Chondrocyte (in vitro differentiated cells): ENCODE measurements at places on chromosomes 7 and 10. TPM values are rescaled to one million over a fixed set of nuclear protein-coding genes. Genes with fewer than 3 reads are reported as not detected.
A peak's percentile ranks its signal among the peaks of the same experiment; 100 is the strongest.

DNA sequence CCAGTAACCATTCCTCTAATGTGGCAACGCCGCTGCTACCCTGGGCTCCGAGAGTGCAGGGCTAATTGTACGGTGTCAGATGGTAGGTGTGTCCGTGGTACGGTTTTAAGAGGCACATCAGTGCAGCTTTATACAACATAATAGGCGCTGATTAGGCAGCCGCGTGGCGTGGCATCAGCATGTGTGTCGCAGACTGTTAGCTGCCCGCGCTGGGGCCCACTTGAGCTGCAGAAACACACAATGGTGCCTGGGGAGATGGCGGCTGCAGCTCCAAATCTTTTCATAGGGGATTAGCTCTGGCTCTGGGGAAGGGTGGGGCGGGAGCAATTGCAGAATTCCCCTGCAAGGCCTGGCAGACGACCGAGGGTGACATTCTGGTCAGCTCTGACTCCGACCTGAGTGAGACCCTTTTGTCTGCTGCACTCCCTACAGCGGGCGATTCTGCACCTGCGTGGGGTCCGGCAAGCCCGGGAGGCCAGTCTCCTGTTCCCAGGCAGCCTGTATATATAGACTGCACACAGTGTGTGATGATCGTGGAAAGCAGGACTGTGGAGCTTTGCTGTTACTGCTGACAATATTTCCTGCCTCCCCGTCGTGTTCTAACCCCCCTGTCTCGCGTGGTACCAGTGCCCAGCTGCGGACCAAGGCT lies 722.7 kb upstream of the CELF2 start:
- no peak for DNase-seq
- H3K27ac ChIP-seq, result no peak overlapping the region
- H3K27me3 ChIP-seq, result no peaks in the 10 kb centered on the region
- H3K36me3 ChIP-seq, result no peaks in the 10 kb centered on the region
- H3K4me1 ChIP-seq, result peaks cover 13% of the 10 kb centered on the region

DNA sequence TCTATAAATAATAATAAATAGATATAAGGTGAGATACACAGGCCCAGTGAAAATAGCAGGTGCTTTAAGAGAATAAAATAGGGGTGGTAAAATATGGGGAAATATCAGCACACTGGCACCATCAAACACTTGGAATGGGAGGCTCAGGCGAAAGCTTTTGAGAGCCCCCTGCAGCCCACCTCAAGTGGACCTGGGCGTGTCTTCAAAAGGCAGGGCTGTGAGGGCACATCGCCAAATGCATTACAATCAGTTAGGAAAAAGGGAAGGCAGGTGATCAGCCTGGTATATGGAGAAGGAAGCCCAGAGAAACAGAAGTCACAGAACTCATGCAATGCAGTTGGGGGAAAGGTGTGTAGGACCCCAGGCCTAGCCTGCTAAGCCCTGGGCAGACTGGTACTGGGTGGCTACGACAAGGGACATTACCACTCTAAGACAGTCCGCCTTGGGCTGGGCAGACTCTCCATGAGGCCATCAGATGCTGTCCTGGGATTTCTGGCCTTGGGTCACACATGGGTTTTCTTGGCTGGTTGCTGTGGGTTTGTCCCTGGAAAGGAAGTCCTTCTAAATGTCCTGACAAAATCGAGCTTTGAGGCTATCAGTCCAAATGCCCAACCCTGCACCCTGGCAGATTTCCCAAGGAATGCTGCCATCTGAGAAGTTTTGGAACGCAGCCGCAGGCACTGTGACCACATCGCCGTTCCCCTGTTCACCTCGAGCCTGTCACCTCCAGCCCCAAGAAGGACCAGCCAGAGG lies 330.6 kb downstream of the GRID1 start:
- H3K36me3 ChIP-seq, result no peaks in the 10 kb centered on the region
- H3K4me1 ChIP-seq, result no peaks in the 10 kb centered on the region
- no peak overlapping the region for H3K27ac ChIP-seq
- H3K4me3 ChIP-seq, result no peak overlapping the region
- no peaks in the 10 kb centered on the region for H3K27me3 ChIP-seq

GRCh38 chr7:126656165-126656564 lies 596.6 kb downstream of the GRM8 start:
- peaks cover 4% of the 10 kb centered on the region for H3K27me3 ChIP-seq
- no peak overlapping the region for H3K4me3 ChIP-seq
- H3K36me3 ChIP-seq, result no peaks in the 10 kb centered on the region
- DNase-seq, result no peak

DNA sequence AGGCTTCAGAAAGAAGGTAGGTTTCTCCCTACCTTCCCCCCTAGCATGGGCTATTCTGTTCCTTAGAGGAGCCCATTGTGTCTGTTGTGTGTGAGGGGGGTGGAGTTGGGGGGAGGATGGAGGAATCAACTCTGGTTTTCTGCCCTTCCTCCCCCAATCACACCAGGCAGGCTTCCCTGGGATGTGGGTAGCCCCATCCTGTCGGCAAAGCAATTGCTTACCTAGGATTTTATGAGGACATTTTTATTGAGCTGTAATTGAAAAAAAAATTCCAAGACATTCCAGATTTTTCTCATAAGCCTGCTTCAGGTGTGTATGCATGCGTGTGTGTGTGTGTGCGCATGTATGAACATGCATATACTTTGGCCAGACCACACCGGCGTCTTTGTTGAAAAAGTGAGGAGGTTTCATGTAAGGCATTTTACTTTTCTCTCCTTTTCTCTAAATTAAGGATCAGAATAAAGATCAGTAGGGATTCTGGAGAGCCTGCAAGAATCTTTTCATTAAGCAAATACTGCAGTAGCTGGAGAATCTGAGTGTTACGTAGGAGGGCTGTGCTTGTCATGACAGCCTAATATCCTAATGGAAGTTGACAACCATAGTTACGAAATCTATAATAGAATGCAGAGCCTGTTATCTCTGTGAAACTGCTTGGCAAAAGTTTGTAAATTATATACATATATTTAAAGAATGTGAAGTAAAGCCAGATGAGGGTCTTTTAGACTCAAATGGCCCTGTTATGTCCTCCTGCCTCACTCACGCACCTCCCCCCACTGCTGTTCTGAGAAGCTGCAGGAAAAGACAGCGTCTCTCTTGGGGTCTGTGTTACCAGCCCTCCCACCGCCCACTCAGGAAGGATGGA lies 27.3 kb upstream of the SAMD8 start:
- no peak for DNase-seq
- H3K4me1 ChIP-seq, result no peaks in the 10 kb centered on the region
- H3K27ac ChIP-seq, result no peak overlapping the region
- H3K36me3 ChIP-seq, result no peaks in the 10 kb centered on the region
- no peak overlapping the region for H3K4me3 ChIP-seq

- no peak overlapping the region for H3K4me3 ChIP-seq
- H3K27ac ChIP-seq, result no peak overlapping the region
- peaks cover 2% of the 10 kb centered on the region for H3K36me3 ChIP-seq
- no peak for DNase-seq
- H3K27me3 ChIP-seq, result peaks cover 12% of the 10 kb centered on the region
Observed at GRCh38 chr7:36057323-36057722, 95.7 kb upstream of the EEPD1 start.

DNA sequence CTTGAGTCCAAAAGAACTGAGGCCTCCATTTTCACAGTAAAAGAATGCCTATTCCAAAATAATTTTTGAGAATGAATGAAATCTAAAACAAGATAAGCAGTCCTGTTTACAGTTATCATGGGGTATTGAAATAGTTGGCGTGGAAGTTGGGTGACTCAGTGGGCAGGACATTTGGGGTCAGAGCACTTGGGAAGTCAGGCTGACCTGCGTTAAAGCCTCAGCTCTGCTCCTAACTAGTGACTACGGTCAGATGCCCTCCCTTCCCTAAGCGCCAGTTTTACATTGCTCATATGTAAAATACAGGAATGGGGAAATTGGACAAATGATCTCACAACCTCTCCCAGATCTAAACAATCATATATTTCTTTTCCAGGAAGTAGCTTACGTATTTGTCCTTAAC lies 2.3 kb upstream of the PAPSS2 start:
- peak overlapping the region; percentile 73 for H3K27ac ChIP-seq
- no peaks in the 10 kb centered on the region for H3K36me3 ChIP-seq
- H3K4me1 ChIP-seq, result peaks cover 58% of the 10 kb centered on the region

DNA sequence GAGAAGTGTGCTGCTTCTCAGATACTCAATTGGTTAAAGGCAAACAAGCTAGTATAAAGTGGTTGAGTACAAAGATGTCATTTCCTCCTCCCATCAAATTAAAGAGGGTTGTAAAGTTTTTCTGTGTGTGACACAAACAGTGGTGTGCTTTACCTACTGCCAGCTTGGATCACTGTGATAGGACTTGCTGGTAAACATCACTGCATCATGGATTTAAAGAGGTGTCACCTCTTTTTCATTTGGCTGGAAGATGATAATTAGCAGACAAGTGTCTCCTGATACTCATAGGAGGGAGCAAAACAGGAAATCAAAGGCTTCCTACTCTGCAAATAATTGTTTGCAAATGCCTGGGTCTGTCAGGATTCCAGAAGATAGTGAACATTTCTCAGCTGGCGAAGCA lies 200.5 kb downstream of the MDFIC start:
- no peaks in the 10 kb centered on the region for H3K27me3 ChIP-seq
- no peaks in the 10 kb centered on the region for H3K4me1 ChIP-seq
- H3K4me3 ChIP-seq, result no peak overlapping the region
- no peak overlapping the region for H3K27ac ChIP-seq
- DNase-seq, result no peak

DNA sequence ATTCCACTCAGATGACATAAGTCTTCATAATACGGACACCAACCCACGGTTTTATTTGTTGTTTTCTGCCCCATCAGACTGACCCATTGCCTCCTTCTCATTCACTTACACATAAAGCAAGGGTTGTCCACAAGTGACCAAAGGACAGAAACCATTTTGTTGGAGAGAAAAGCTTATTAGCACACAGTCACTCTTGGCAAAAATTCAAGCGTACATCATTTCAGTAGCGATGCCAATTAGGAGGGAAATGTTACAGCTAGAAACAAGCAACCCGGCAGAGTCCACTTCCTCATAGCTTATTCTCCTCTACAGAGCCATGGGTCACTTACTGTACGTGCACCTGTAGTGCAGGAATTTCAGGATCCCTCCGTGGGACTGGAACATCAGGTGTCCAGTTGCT lies 23.0 kb downstream of the ABLIM1 start:
- H3K27ac ChIP-seq, result peak overlapping the region; percentile 90
- DNase-seq, result no peak
- H3K4me1 ChIP-seq, result peaks cover 65% of the 10 kb centered on the region
- no peaks in the 10 kb centered on the region for H3K36me3 ChIP-seq

The DNTT gene
- total RNA-seq, result not detected in 3 replicates
